ENCODE measurements at places on chromosomes 12 and 14.

DNA sequence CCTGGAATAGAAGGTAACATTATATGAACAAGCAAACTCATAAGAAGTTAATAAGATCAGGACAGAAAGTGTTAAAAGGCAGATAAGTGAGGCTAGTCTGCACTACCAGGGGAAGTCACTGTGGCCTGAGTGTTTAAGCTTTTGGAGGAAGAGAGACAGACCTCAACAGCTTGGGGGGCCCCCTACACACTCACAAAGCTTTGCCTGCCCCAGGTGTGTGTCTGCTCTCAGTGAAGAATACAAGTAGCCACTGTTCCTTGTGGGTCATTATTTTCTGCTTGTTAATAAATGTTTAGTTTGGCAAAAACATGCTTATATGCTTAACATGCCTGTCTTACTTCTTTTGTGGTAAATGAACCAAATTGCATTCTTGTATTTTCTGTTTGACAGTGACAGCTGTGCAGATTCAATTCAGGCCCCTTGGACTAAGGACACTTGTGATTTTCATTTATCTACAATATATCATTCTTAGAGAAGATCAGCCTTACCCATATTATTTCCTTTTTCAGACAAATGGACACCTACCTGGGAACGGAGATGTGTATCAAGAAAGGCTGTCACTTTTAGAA, 50.7 kb upstream of the C12orf71 start:
- DNase-seq = no peak

GRCh38 chr14:105015242-105015641, 5.6 kb downstream of the CDCA4 start:
- no peak for DNase-seq

DNA sequence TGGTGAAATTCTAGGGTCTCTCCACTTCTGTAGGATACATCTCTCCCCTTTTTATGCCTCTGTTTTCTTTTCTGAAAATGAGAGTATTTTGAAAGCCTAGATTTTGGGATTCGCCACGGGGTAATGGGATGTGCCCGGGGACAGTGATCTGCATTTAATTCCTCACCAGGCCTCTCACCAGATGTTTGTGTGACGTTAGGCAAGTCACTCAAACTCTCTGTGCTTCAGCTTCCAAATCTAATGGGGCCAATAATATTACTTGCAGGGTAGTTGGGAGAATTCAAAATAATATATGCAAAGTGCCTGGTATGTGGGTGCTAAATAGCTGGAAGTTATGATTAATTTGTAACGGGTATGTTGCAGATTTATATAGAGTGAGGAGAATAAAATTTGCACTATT, 78.8 kb downstream of the C12orf75 start:
- no peak for DNase-seq

GRCh38 chr12:61018571-61018970, 1241.6 kb upstream of the USP15 start:
- DNase-seq = no peak

DNA sequence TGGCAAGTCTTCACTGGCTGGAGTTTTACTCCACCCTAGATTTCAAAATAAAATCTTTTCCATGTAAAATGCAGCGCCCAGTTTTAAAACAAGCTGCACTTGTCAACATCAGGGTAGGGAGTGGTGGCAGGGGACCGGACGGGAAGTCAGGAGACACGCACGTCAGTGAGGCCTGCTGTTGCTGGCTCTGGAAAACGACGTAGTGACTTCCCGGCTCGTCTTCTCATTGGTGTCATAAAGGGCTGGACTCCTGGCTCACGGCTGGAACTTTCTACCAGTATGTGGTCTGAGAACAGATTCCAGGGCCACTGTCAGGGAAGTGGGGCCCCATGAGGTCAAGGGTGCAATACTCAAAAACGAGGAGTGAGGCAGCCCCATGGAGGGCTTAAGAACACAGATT, 64.2 kb upstream of the FOXN3 start:
- no peak for DNase-seq

GRCh38 chr12:113287146-113287898, 47.6 kb downstream of the SLC8B1 start:
- no peak for DNase-seq

DNA sequence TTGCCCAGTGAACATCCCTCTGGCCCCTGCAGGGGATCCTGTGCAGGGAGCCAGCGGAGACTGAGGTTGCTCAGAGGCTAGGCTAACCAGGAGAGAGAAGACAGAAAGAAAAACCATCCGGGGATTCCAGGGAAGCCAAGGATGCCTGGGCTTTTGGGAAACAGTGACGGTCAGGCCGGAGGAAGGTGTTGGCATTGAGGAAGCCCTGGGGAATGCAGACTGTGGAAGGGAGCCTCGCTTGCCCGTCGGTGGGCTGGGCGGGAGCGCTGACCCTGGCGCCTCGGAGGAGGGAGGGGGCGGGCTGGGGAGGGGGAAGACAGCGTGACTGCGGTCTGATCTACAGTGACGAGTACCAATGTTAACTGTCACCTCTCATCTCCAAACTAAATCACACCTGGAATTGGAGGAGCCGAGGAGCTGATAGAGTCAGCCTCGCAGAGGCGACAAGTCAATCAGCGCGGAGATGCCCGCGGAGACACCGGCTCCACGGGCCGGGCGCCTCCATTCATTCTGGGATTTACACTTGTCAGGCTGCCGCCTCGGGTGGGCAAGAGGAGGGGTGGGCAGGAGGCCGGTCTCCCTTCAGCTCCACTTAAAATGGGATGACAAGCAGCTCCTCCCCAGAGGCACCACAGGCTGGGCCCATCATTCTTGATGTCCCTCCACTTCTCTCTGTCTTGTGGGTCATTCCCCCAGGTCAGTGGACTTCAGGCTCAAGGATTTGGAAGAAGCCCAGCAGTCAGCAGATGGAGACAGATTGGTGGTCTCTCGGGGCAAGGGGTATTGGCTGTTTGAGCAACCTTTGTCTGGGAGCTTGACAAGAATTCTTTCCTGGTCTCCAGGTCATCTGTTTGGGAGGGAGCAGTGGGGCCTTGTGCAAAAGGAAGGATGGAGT, 20.4 kb upstream of the GPATCH2L start:
- DNase-seq = no peak

GRCh38 chr12:12636641-12637040, 25.0 kb downstream of the CREBL2 start:
- DNase-seq = no peak

Measured in AG08395 (cell line).